ENCODE measurements at places on chromosomes 4 and X.
A peak's percentile ranks its signal among the peaks of the same experiment; 100 is the strongest.

- DNase-seq = no peak
Measured at GRCh38 chr4:184969610-184970009, 48.7 kb upstream of the HELT start.

DNA sequence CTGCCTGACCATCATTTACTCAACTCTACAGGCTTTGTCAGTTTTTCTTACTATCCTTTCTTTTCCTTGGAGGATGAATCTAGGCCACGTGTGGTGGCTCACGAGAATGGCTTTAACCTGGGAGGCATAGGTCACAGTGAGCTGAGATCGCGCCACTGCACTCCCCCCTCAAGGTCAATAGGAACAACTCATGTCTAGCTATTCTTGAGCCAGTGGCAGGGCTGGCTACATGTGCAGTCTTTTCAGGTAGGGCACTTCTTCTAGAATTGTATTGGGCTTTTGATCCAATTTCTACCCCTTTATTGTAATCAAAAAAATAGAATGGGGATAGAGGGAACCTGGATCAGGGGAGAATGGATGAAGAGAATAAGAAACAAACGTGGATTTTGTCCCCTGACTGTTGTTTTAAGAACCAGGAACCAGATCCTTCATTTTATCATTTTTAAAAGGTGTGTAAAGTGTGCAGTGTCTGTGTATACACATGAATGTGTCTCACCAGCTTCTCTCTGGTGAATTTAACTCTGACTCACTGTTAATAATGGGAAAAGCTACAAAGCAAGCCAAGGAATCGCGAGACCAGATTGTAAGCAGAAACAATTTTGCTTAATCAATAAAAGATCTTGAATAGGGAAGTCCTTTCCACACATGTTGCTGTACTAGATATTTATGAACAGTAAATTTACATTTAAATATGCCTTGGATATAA lies 283.9 kb upstream of the GPC4 start:
- DNase-seq = no peak

GRCh38 chr4:37568489-37568888 lies 117.7 kb downstream of the RELL1 start:
- DNase-seq = no peak

DNA sequence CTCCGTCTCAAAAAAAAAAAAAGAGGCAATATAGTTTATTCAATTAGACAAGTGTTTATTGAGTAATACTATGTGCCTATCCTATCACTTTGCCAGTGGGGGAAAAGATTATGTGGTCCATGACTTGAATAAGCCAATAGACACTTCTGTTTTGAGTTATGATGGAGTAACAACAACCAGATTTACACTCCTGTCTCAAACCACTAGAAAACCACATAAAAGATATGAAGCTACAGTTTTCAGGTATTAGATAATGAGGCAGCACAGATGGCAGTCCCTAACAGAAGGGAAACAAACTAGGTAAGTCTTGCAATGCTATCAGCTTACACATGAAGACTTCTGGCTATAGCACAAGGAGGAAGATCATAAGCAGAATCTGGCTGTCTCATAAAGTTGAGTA lies 22.5 kb downstream of the NFXL1 start:
- DNase-seq = no peak

DNA sequence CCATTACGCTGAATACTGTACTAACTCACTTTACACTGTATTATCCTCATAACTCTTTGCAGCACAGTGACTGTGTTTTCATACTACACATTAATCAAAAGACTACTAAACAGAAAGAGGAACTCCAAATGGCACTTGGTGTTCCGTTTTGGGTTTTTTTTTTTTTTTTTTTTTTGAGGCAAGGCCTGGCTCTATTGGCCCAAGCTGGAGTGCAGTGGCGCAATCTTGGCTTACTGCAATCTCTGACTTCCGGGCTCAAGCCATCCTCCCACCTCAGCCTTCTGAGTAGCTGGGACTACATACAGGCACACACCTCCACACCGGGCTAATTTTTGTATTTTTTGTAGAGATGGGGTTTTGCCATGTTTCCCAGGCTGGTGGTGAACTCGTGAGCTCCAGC lies 10.7 kb downstream of the KLHL8 start:
- DNase-seq = no peak

DNA sequence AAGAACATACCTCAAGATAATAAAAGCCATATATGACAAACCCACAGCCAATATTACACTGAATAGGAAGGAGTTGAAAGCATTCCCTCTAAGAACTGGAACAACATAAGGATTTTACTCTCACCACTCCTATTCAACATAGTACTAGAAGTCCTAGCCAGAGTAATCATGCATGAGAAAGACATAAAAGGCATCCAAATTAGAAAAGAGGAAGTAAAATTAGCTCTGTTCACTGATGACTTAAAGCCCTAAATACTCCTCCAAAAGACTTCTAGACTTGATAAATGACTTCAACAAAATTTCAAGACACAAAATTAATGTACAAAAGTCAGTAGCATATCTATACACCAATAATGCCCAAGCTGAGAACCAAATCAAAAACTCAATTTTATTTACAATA lies 235.7 kb downstream of the NKX6-1 start:
- DNase-seq = no peak

- DNase-seq = no peak
Measured at GRCh38 chr4:1299301-1299860, 9.7 kb downstream of the MAEA start.

DNA sequence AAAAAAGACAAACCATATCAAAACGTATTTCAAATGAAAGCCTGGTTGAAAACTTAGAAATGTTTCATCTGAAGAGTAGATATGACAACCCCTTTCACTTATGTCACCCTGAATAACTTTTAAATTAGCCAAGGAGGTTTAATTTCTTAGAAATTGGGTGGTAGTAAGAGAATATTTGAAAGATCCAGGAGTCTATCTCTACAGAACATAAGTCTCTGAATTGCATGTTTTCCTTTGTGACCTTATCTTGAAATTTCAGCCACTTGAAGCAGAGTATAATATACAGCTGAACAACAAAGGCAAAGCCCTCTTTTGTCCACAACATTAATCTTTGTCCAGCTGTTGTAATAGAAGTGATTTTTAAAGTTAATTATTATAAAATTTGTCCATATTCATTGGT lies 49.5 kb downstream of the TMEM154 start:
- DNase-seq = no peak

GRCh38 chrX:154355776-154356140 lies 18.7 kb downstream of the FLNA start:
- no peak for DNase-seq

GRCh38 chrX:131827935-131828334 lies 195.2 kb upstream of the STK26 start:
- DNase-seq = peak; percentile 6

DNA sequence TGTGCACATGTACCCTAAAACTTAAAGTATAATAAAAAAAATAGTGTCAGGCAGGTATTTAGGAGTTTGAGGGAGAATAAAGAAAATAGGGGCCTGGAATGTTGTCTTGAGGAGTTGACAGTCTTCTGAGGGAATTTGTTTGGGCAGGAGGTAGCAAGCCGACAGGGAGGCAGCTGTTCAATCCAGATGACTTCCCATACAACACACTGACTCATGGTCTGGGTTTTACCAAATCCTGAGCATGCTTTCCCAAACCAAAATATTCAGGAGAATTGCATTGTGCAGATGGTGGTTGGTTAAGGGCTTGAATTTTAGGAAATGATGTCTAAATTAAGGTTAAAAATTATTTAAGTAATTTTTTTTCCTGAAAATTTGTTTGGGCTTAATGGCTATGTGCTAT lies 430.0 kb downstream of the INPP4B start:
- DNase-seq = no peak
